Bronchial epithelial cell (primary cell): ENCODE measurements at places on chromosomes 13 and 19. TPM values are rescaled to one million over a fixed set of nuclear protein-coding genes. Genes with fewer than 3 reads are reported as not detected.

Gene HCST
- 1.3 TPM in 1 of 2 replicates, not detected in the other for total RNA-seq

Gene CEACAM19
- total RNA-seq = 0.53 and 2.7 TPM in 2 replicates

Gene PLA2G4C
- 0.51 and 1.1 TPM in 2 replicates for total RNA-seq

Gene ZNF615
- 9.0 and 12.4 TPM in 2 replicates for total RNA-seq

Gene PPAN
- total RNA-seq = 41.5 and 45.3 TPM in 2 replicates

Gene SIX5
- total RNA-seq = 1.7 and 2.1 TPM in 2 replicates

Gene UPK1A
- 0.38 TPM in 1 of 2 replicates, not detected in the other for total RNA-seq

Gene TEX101
- 0.26 TPM in 1 of 2 replicates, not detected in the other for total RNA-seq

Gene DPF1
- 0.13 TPM in 1 of 2 replicates, not detected in the other for total RNA-seq

Gene SELENOV
- not detected in 2 replicates for total RNA-seq

Gene COX7A1
- 0.64 and 1.6 TPM in 2 replicates for total RNA-seq

Gene MIA
- 0.26 and 1.6 TPM in 2 replicates for total RNA-seq

Gene ATP12A
- 7.9 and 38.0 TPM in 2 replicates for total RNA-seq

Gene DHPS
- 47.4 and 94.5 TPM in 2 replicates for total RNA-seq

Gene ETV2
- total RNA-seq = under 0.01 and 0.38 TPM in 2 replicates

Gene SPACA4
- total RNA-seq = under 0.01 and 0.64 TPM in 2 replicates

Gene PCDH8
- not detected in 2 replicates for total RNA-seq

Gene ZNF837
- 2.4 and 2.6 TPM in 2 replicates for total RNA-seq

Gene ZNF99
- not detected in 2 replicates for total RNA-seq

Gene SUGP1
- 18.7 and 36.4 TPM in 2 replicates for total RNA-seq

Gene IRGC
- not detected in 2 replicates for total RNA-seq
